ENCODE measurements at places on chromosomes 2 and 18.

DNA sequence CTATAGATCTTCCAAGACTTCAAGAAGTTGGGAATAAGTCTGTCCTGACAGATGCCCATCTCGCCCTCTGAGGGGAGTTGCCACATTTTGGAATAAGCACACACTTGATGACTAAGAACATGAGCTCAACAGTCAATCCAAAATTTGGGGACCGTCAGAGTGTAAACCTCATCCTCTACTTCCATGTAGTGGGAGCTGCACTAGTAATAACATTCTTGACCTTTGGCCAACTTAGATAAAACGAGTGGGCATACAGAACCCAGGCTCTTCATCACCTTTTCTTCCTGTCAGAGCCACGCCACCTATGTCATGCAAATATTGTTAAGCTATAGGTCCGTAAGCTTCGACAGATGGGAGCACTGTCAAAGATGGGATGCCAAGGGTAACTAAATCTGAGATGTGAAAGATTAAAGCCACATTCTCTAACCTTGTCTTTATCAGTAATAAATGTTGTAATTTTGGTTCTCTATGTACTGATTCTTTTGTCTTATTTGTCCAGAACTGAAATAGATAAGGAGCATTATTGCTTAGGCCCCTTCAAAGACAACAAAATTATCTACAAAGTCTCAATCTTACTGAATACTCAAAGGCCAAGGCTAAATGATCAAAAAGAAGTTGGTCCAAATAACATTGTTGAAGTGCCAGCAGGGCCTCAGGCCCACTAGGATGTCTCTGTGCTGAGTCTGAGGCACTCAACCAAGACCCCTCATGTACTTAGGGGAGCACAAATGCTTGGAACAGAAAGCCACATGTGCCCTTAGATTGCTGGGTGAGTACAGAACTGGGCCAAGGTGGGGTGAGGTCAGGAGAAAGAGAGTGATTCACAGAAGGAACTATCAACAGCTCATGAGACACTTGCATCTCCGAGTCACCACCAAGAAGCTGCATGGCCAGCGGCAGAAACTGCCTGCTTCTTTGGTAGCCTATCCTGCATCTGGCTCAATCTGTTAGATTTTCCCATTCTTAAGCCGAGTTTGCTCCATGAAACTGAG, 15.0 kb downstream of the CDH2 start:
- peak; percentile 66 for DNase-seq

DNA sequence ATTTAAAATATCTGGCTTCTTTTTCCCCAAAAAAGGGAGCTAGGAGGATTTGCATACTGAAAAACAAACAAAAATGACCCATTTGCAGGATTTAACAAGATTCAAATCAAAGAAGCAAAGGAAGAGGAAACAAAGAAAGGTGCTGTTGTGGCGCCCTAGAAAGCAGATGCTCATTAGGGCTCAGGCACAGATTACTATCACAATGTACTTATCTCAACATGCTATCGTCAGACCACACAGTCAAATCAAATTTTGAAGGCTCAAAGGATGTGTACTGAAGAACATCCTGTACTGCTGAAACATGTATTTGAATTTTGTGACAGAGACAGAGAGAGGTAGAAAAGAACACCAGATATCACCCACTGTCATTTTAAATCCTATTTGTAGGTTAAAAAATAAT, 10.9 kb downstream of the RBMS1 start:
- no peak for DNase-seq

GRCh38 chr2:206881708-206882410, 57.5 kb upstream of the CPO start:
- DNase-seq = no peak

DNA sequence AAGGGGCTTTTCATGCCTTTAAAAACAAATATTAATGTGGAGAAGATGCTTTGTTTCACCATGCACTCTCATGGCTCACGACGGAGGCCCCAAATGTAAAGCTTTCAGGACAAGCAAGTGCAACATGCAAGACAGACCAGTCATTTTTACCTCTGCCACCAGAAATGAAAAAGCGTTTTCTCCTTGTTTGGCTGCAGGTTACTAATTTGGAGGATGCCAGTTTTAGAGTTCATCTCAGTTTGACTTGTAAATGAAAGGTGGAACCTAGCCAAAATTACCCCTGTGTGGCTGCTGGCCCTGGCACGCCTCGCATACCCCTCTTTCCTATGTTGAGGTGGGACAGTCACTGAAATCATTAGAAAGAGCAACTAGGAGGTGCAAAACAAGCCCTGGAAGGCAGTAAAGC, 138.6 kb downstream of the BCL2 start:
- no peak for DNase-seq

- no peak for DNase-seq
These were observed 13.3 kb upstream of the CCDC195 start for GRCh38 chr2:224729435-224729834.

DNA sequence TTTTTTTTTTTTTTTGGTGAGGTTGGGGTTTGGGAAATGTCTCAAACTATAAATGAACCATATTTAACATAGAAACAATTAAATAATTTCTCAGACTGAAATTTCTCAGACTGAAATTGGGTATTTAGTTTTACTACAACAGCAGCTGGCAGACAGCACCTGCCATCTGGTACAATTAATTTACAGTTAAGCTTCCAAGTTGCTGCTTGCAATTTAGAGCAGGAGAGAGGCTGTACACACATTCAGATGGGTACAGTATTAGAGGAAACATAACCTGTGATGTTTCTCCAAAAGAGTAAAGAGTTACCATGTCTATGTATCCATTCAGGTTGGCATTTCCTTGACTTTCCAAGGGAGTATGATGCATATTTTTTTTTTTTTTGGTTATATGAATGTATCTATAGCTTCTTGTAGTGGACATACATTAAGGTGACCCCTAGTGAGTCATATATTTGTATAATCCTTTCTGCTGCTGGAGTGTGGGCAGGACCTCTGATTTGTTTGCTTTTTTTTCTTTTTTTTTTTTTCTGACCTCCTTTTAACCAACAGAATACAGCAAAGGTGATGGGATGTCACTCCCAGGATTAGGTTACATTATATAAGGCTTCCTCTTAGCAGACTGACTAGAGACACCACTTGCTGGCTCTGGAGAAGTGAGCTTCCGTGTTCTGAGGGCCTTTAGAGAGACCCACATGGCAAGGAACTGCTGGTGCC, 201.7 kb downstream of the PTH2R start:
- DNase-seq = no peak

- no peak for DNase-seq
These were observed 31.3 kb downstream of the BCL2 start for GRCh38 chr18:63288311-63288710.
